ENCODE measurements at places on chromosomes 3 and 15.

DNA sequence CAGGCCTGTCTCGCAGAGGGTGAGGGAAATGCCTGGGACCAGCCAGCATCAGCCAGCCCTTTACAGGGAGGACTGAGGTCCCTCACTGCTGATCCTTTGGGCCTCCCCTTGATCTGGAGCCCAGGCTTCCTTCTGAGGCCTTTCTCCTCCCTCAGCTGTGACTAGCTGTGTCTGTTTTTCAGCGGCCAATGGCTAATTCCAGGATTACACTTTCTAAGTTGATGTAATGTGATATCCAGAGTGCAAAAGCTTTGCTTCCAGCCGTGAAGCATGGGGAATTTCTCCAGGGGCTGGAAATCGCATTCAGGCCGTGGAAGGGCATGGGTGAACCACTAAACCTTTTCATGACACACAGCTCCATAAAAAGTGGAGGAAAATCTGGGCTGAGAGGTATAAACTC lies 157.6 kb downstream of the SHQ1 start:
- no peak for DNase-seq

- DNase-seq: no peak
Observed at GRCh38 chr15:67920524-67921240, 80.8 kb upstream of the RNU6-1 start.

DNA sequence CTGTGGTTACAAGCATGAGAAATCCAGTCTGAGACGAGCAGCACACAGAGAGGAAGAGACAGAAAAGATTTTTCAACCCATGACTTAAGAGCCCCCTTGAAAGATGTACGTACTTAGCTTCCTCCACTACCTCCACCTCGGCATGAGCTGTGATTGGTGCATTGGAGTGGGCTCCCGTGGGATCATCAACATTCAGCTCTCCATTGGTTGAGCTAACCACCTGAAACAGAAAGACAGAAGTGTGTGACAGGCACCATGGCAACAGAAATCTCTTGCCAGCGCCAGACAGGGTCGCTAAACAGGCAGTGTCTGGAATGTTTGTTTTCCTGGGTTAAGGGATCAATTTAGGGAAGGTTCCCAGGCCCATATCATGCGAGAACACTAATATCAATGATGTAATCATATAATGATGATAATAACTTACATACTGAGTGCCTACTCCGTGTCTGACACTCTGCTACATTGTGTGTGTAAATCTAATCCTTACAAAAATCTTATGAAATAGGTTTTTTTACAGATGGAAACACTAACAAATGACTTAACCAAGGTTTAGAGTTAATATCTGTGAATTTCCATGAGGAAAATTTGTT lies 17.5 kb upstream of the PPIB start:
- no peak for DNase-seq

DNA sequence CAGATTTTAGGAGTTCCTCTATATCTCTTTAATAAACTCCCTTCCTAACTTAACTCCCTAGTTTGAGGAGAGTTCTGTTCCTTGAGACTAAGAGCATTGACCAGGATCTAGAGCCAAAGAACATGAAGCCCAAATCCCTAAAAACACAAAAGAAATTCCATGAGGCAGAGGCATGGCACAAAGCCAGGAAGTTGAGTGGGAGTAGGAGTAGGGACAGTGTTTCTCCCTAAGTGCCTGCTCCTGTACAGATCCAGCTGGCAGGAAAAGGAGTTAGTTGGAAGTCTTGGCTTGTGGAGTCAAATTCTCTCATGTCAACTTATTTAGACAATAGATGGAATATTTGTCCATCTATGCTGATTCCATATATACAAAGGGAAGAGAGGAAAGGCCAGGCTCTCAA lies 11.4 kb downstream of the ACTC1 start:
- DNase-seq: no peak

DNA sequence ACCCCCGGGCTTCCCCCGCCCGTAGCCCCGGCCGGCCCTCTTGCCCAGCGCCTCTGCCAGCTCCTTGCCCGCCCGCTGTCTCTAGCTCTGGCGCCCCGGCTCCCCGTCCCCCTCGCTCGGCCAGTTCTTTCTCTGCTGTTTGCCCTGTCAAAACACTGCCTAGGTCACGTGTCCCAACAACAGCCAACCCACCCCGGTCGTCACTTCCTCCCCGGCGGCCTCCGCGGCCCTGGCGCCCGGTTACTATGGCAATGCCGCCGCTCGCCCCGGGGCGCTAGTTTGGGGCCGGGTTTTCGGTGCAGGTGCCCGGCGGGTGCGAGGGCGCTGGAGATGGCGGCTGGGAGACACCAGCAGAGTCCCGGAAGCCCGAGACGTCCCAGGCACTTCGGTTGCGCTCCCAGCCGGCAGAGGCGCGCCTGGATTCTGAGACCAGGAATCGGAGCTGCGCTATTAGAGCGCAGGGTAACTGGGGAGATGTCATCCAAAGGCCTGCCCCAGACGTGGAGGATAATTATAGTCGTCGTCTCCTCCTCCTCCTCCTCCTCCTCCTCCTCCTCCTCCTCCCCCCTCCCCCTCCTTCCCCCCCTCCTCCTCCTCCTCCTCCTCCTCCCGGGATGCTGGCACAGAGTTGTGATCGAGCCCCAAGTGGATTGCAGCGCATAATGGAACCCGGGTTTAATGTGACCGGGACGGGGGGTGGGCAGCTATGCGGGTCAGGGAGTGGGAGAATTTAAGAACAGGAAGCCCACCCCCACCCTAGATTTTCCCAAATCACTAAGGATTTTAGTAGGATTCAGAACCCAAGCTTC lies at the start of gene ATOSA:
Gene ATOSA, minus strand, starts transcription at position 157 of the 809 bp plus-strand sequence. CDS start 1,367 bp downstream, outside the sequence.
- peak; percentile 62 for DNase-seq

DNA sequence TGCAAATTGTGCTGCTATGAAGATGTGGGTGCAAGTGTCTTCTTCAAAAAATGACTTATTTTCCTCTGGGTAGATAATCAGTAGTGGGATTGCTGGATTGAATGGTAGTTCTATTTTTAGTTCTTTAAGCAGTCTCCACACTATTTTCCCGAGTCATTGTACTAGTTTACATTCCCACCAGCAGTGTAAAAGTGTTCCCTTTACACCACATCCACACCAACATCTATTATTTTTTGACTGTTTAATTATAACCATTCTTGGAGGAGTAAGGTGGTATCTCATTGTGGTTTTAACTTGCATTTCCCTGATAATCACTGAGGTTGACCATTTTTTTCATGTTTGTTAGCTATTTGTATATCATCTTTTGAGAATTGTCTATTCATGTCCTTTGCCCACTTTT lies 19.7 kb upstream of the PSMD6 start:
- no peak for DNase-seq

DNA sequence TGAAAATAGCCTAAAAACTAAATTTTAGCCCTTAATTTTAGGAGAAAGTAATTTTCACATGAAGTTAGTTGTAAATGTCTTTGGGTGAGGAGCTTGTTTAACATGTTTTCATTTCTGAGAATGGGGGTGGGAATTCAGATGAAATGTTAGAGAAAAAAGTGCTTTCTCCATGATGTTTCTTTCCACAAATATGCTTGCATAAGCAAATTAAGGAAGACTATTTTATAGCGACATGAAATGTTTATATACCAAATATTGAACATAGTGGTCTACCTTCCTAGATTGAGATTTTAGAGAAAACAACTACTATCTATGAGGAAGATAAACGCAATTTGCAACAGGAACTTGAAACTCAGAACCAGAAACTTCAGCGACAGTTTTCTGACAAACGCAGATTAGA lies 13.0 kb upstream of the RPLP1 start:
- DNase-seq: no peak

DNA sequence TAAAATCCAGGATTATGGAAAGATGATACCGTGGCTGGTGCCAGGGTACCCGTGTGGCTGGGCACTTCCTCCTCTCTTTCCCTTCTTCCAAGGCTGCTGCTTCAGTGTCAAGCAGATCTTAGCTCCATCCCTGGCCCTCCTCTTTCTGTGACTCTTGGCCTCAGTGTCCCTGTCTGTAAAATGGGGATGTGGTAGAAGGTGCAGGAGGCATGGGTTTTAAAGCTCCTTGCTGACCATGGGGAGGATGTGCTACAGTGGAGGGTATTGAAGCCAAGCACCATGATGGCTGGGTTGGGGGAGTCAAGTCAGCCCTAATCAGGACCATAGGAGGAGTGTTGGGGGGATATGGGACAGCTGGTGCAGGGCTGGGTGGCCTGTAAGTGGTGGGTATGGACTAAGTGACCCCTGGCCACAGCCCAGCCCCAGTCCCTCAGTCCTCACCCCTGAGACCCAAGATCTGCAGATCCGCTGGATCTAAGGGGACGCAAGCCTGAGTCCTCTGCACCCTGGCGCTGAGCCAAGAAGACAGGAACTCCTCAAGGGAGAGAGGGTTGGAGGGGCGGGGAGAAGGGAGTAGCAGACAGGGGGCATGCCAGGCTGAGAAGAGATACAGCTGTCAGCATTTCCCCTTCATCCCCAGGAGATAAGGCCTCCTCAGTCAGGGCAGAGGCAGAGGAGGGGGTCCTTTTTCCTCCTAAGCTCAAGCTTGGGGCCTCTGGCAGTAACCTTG lies 12.0 kb downstream of the PTH1R start:
- no peak for DNase-seq

DNA sequence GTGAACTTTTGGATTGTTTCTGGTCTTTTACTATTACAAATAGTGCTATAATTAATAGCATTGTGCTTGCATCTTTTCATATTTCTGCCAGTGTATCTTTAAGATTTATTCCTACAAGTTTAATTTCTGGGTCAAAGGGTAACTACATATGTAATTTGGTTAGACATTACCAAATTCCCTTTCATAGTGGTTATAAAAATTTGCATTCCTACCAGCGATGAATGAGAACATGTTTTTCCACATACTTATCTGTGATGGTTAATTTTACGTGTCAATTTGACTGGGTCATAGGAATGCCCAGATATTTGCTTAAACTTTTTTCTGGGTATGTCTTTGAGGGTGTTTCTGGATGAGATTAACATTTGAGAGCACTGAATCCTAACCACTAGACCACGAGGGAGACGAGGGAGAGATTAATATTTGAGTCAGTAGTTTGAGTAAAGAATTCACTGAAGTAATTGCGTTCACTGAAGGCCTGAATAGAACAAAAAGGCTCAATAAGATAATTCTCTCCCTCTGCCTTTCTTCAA lies 132.3 kb upstream of the NEO1 start:
- no peak for DNase-seq

GRCh38 chr3:56811546-56812202 lies 9.9 kb upstream of the ARHGEF3 start:
- DNase-seq: no peak

DNA sequence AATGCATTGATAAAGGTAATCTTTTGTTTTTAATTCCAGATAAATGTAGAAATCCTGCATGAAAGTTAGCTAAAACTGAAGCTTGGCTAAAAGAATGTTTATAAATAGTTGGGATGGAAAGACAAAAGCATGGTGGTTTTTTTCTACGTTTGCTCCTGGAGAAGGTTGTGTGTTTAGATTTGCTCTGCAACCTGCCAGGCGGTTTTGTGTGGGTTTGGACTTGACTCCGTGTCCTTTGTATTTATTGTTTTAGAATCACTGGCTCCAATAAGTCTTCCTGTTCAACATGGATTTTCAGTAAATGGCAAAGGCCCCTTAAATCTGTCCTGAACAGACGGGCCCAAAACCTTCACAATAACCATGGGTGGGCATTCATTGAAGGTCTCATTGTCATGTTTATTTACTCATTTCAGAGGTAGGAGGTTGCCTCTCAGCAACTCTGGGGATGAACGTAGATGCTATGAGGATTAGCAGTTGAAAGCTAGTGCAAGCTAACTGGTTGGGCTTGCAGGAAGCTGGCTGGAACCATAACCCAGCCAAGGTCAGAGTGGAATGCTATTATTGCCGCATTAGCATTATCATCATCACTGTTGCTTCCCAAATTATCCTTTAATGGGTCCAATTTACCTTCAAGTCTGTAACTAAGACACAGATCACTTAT lies 60.6 kb upstream of the ADAMTS9 start:
- DNase-seq: no peak

GRCh38 chr3:81300324-81300927 lies 461.0 kb downstream of the GBE1 start:
- DNase-seq: no peak

DNA sequence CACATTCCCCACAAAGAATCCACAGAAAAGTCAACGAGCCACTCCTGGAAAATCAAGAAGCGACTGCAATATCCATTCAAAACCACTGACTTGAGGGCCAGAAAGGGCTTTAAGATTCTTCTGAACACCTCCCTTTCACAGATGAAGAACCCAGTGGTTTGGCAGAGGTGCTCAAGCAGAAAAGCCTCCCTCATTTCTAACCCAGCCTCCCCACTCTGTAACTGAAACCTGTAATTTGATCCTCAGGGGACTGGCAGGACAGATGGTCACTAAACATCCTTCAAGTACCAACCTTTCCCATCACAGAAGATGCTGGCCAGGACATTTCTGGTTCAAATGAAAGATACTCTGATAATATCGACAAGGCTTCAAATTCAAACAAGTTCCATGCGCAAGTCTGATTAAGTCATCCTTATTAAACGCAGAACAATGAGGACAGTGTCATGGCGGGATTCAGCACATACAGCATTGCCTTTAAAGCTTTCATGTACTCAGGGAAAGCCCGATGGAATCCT lies 5.5 kb downstream of the SEMA5B start:
- DNase-seq: no peak

- DNase-seq: no peak
Observed at GRCh38 chr3:189890496-189890895, 230.2 kb downstream of the P3H2 start.

- no peak for DNase-seq
Observed at GRCh38 chr3:76965122-76965725, 74.7 kb upstream of the ROBO2 start.

DNA sequence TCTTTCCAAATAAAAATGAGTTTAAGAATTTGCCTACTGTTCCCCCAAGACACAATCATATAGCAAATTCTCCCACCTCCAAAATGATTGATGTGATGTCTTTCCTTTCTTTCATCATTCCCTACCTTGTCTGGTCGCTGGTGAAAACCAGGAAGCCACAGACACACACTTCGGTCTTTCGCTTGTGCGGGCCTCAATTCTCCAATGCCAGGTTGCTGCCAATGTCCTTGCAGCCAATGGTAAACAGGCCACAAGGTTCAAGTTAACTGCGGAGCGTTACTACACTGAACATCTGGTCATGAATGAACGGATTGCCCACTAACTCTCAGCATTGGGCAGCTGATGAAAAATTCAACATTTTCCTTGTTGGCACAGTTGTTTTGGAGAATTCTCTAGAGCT lies 192.2 kb downstream of the FOXP1 start:
- DNase-seq: no peak

- DNase-seq: no peak
Observed at GRCh38 chr15:39801641-39802309, 19.1 kb upstream of the FSIP1 start.

- no peak for DNase-seq
Observed at GRCh38 chr3:195794708-195795107, 17.0 kb downstream of the MUC4 start.

- DNase-seq: no peak
Observed at GRCh38 chr15:87080547-87080946, 1000.9 kb downstream of the AGBL1 start.

DNA sequence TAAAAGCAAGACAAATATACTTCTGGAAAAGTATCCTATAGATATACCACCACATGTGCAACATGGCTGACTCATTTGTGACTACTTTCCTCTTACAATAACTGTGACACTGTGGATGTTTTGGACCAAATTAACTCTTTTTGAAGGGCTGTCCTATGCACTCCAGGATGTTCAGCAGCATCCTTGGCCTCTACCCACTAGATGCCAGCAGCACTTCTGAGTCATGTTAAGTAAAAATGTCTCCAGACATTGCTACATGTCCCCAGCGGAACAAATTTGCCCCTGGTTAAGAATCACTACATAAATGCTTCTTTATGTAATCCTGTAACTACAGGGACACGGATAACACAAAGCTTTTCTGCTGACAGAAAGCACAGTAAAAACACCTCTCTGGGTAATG lies 32.0 kb downstream of the RUVBL1 start:
- DNase-seq: no peak

GRCh38 chr15:84833447-84834228 lies 16.5 kb downstream of the ALPK3 start:
- DNase-seq: no peak
